ENCODE measurements at places on chromosomes 7 and 10.

GRCh38 chr10:119395280-119396007 is 147.1 kb downstream of the RGS10 start:
- no peak for DNase-seq

DNA sequence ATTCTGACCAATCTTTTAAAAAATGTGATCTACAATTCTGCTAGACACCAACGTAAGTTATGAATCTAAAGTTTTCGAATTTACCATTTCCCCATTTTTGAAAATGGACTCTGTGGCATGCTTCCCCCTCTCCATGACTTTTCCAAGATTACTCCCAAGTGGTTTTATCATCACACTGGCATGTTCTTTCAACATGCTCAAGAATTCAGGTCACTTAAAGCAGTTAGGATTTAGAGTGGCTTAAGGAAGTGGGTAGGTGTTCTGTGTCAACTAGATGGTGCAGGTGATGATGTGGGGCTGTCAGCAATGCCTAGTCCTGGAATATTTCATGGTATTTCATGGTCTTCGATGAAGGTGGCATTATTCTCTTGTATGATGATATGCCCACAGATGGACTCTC is 164.0 kb upstream of the ASAH2 start:
- no peak for DNase-seq

DNA sequence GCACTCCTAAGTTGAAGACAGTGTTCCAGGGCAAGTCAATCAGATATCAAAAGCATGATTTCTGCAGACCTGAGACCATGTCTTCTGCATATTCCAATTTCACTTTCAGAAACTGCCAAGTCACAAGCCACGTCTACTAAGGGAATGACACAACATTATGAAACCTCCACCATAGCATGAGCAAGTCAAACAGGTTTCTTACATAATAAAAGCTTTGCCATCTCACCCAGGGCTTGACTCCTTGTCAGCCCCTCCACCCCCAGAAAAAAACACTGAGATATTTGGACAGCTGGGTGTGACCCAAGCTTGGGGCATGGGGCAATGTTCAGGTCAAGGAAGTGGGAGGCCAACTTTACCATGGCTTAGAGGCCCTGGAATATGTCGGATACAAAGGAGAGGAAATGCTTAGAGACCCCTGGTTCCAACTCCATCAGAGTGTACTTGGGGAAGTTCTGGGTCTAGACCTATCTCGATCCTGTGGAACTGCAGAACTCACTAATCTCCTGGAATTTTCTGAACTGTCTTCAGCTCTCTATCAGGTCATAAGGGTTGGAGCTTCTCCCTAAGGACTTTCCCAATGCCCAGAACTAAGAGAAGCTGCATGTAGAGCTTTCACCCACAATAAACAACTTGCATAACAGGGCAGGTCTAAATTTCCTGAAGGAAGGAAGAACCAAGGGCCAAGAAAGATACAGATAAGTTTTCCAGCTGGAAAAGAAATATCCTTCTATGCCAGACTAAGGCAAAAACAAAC is 80.6 kb upstream of the NAMPT start:
- no peak for DNase-seq

- no peak for DNase-seq
These were observed 35.5 kb downstream of the GOT1 start for GRCh38 chr10:99394761-99395386.

GRCh38 chr7:24971333-24972165 is 8.4 kb downstream of the OSBPL3 start:
- no peak for DNase-seq

GRCh38 chr7:134056816-134057215 is 70.3 kb upstream of the LRGUK start:
- no peak for DNase-seq

DNA sequence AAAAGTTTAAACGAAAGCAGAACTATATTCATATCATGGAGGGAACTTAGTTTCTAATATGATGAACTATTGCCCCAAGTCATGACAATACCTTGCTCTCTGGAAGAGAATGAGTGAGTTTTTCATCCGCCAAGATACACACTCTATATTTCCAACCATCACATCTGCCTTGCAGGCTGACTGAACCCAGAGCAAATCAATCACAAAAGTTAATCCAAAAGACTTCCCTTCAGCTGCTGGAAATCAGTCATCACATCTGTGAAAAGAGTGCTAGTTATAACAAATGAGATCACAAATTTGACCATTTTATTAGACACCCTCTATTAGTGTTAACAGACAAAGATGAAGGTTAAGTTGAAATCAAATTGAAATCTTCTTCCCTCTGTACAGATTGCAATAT is 261.7 kb upstream of the PRKCQ start:
- no peak for DNase-seq

Data from effector memory CD4-positive, alpha-beta T cell (primary cell).